ENCODE measurements at places on chromosomes 6 and 20.

DNA sequence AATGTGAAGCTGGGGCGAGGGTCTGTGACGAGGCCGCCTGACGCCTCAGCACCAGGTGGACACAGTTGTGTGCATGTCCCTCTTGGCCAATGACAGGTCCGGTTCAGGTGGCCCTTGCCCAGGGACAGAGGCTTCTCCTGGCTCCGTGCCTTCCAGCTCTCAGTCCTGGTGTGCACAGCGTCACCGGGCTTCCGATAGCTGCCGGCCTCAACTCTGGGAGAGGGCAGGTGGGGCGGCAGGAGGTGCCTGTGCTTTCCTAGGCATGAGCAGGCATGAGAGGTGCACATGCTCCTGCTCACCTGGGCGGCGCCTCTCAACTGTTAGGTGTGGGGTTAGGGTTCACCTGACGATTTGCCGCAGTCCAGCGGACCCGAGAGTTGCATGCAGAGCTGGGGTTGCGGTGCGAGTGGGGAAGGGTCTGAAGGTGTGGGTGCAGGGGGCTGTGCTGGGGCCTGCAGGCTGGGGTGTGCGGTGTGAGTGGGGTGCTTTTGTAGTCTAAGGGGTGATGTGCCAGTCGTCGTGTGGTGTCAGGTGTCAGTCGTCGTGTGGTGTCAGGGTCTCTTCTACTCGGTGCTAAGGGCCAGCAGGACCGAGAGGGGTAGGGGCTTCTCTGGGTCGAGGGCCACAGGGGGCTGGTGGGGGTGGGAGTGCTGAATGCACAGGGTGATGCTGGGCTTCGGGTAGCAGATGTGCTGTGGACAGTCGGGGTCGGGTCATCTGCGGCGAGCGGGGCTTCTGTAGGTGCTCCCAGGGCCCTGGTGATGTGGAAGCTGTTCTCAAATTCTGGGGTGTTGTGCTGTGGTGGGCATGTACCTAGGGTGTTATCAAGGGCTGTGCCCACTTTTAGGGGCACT lies 3.8 kb upstream of the SOX18 start:
- DNase-seq = no peak

- no peak for DNase-seq
These were observed 1.2 kb upstream of the RBM38 start for GRCh38 chr20:57389695-57390603.

GRCh38 chr6:16493112-16493511 lies 254.7 kb downstream of the GMPR start:
- DNase-seq = no peak

GRCh38 chr20:8168785-8169288 lies 36.8 kb downstream of the PLCB1 start:
- no peak for DNase-seq

Measured in RCC 7860 (cell line).